ENCODE measurements at places on chromosomes 7 and 10. TPM values are rescaled to one million over a fixed set of nuclear protein-coding genes. Genes with fewer than 3 reads are reported as not detected.

PNLIP gene
- not detected for total RNA-seq

DNA sequence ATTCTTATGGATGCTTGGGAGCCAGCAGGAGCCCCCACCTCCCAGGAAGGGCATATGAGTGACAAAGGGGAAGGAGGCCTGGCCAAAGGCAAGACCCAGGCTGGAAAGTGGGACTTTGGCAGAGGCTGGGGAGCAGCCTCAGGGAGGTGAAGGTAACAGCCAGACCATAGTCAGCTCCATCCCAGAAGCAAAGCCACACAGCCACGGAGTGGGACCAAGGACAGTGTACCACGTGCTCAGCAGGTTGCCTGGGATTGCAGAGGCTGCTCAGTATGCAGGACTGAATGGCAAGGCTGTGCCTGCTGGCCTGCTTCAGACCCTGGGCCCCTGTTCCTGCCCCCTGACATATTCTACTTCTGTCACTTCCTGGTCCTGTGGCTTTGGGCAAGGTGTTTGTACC, 17.6 kb upstream of the GPR26 start:
- DNase-seq: no peak

MINDY4 gene
- total RNA-seq: 1.1 TPM

DNA sequence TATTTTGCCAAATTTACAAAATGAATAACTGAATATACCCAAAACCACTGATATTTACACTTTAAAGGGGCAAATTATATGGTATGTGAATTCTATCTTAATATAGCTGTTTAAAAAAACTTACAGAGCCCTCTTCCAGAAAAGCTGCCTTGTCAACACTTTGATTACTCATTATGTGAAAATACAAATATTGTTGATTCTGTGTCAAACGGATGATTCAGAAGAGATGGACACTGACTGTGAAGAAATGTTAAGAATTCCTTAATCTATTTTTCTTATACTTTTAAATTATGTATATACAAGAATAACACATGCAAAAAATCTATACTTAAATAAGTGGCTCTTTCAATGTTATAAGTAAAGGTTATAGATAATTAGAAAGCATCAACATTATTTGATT, 41.5 kb downstream of the SMURF1 start:
- no peak for DNase-seq

CYP26C1 gene
- total RNA-seq: 0.05 TPM

ENKUR gene
- total RNA-seq: not detected

Data from activated CD8-positive, alpha-beta memory T cell treated with anti-CD3 and anti-CD28 coated beads, Interleukin-2, amount 10 ng/mL, durations not matched to agents 7 days and 5 days (primary cell).